Hematopoietic multipotent progenitor cell treated with erythropoietin and hydrocortisone succinate and interleukin-3 and kit ligand, for 17 days (in vitro differentiated cells): ENCODE measurements at places on chromosomes 4 and X.

- DNase-seq, result no peak
Observed at GRCh38 chr4:8328866-8329559, 59.5 kb downstream of the HTRA3 start.

DNA sequence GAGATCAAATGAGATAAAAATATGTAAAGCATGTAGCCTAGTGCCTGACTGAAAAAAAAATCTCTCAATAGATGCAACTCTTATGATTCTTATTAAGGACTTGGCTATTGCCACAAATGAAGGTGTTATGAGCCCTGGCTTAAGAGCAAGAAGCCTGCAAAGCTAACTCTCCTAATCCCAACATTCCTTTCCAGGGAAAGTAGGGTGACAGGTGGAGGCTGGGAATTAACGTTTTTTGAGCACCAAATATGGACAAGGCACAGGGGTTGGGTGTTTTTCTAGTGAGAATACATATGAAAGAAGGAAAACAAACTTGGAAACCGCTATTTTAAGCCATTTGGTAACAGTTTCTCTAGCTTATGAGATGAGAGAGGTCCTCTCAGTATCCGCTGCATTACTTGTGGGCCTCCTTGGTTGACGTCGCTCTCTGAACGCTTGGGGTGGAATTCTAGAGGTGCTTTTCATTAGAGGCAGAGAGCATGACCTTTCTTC, 2.4 kb downstream of the RHOH start:
- DNase-seq, result peak; percentile 21

GRCh38 chr4:152691761-152692160, 12.0 kb upstream of the TMEM154 start:
- no peak for DNase-seq

DNA sequence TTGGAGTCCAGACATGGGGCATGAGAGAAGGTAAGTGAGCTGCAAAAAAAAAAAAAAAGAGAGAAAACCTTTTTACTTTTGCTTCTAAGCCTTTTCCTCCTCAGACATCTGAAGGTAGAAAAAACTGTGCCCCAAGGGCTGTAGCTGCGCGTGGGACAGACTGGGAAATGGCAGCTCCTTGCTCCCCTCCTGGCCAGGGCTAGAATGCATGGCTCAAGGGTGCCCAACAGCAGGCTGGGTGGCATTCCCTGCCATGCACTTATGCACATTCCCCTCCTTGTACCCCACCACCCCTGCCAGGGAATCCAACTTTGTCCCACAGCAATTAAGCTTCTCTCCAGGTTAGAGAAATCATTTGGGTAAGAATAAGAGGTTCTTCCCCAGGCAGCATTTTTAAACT, 421.2 kb downstream of the TRAM1L1 start:
- no peak for DNase-seq

DNA sequence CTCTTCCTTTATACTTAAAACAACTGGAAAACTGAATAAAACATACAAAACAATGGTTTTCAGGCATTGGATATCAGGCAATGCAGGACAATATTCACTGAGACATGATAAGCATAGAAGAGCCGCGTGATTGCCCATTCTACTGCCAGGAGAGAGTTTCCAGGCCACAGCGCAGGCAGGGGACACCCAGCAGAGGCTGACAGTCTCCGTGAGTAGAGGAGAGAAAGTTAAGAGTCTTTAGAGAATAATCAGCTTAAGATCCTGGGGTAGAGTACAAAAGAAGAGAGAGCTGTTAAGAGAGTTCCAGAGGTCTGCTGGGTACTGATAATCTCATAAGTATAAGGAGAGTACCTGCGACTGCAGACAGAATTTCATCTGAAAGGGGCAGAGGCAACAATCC, 18.4 kb upstream of the FRAS1 start:
- no peak for DNase-seq

GRCh38 chr4:8589336-8589735, 3.2 kb upstream of the CPZ start:
- DNase-seq, result no peak

DNA sequence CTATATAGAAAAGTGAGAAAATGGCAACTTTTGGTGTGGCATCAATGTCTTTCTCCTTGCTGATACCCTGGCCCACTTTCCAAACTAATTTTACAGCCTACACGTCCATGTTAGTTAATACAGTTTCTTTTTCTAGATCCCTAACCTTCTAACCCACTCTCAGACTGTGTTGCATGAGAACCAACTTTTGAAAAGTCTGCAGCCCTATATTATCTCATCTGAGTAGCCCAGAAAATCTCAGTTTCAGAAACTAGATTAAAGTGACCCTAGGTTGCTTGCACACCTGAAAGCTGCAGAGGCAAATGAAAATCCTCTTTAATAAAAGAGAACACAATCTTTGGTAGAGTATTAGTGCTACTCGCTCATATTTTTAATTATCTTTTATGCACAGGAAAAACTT, 371.6 kb upstream of the EMCN start:
- DNase-seq, result no peak

DNA sequence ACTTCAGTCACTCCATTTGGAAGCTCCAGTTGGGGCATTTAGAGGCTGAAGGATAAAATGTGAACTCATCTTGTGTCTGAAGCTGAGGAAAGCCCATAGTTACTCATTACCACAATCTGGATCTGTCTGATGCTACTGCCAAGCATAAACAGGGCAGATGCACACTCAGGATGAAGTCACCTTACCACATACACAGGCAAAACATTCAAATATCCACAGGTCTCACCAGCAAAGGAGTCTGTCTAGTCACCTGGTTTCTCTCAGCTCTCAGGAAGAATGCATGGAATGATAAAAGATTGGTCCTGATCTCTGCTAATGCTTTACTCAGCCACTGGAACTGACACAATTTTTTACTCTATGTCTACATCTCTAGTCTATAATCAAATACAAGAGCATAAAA, 13.0 kb upstream of the ODAPH start:
- no peak for DNase-seq

DNA sequence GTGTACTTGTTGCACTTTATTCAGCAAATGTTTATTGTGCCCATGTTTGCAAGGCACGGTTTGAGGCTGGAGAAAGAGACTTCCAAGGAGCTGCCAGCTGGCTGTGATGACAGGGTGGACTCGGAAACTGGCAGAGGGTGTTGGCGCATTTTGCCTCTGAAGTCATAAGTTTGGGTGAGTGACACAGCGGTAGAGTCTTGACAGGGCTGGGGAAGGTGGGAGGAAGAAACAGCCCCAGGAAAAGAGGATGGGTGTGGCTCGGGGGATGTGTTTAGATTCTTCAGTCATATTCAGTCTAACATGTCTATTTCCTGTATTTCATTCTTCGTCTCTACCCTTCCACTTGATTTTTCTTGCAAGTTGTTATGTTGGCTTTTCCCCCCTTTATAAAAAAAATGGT, 77.0 kb upstream of the STOX2 start:
- no peak for DNase-seq

DNA sequence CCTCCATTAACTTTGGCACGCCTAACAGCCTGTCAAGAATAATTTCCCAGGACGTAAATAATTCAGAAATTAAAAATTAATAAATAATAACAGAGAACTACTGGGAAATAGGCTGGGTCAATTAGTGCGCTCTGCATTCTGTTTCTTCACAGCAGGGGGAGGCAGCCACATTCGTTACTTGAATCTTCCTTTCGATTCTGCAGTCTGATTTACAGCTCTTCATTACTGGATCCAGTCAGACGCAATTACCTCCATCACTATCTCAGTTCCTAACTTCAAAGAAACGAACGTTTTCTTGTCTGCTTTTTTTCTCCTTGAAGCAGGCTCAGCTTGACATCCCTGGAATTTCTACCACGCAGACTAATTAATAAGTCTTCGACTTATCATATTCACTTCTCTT, 9.0 kb upstream of the RPL34 start:
- DNase-seq, result no peak

DNA sequence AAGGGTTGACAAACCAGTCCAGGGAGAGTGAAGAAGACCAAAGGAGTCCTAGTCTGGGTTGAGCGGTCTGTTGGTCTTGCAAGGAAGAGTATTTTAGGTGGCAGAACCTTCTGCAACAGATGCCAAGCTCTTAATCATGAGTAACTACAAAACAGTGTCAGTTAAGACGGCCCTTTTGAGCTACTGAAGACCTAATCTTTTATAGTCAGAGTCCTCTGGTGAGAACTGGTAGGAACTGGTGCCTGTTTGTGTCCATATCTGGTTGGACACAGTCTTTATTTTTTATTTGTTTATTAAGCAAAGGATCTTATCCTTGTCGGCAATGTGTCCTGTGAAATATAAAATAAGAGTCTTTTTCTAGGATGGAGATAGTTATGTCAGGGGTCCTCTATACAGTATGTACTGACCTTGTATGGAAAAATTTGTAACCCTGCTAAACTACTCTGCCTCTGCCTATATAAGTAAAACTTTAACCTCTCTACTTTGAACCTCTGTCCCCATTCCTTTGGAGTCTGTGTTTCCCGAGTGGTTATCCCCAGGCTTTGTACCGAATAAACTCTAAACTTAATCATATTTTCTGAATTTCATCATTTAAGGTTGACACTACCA, 47.1 kb downstream of the FAM13A start:
- peak; percentile 65 for DNase-seq

DNA sequence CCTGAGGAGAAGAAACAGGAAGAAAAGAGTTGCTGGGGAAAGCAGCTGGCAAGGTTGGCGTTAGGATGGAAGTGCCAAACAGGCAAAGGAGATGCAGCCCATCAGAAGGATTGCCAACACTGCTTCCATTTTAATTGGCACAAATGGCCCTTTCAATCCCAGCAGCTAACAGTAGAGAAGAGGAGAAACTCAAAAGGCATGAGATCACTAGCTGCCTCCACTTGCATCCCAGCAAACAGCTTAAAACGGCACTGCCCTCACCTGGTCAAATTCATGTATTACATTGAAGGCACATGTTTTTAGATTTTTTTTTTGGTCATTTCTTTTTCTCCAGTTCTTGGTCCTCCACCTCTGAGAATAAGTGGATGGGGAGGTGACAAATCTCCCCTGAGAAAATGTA, 14.9 kb upstream of the LOC101059915 start:
- peak; percentile 69 for DNase-seq

DNA sequence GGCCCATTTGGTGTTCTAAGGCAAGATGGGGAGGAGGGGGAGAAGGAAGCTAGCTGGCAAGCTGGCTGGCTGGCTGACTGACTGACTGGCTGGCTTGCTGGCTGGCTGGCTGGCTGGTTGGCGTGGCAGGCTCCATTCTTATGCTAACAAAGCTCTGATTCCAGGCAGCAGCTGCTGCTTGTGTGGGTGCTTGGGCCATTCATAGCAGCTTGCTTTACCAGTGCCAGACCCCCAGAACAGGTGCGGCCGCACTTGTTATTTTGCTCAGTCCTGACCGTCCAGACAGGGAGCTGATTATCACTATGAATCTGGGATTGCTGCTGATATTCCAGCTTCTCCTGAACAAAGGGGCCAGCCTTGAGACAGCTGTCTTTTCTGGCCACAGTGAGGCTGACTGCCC, 131.2 kb upstream of the PAK3 start:
- DNase-seq, result no peak

DNA sequence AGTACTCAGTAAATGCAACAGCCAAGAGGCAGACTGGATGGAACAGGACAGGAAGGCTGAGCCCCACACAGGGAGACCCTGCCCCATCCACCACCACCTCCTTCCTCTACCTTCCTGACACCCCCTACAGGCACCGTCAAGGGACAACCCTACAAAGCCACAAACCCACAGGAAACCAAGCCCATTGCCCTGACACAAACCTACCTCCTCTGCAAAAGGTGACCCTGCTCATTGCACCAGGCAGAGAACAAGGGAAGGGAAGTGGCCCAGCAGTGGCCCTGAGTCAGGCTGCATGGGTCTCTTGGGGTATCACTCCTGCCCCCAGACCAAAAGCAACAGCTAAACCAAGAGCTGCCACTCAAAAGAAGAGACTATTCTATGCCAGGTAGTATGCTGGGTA, 21.0 kb downstream of the JAKMIP1 start:
- DNase-seq, result no peak

GRCh38 chr4:156193800-156194199, 240.1 kb upstream of the CTSO start:
- DNase-seq, result no peak

- DNase-seq, result no peak
Observed at GRCh38 chr4:32589853-32590252, 1869.7 kb downstream of the PCDH7 start.

DNA sequence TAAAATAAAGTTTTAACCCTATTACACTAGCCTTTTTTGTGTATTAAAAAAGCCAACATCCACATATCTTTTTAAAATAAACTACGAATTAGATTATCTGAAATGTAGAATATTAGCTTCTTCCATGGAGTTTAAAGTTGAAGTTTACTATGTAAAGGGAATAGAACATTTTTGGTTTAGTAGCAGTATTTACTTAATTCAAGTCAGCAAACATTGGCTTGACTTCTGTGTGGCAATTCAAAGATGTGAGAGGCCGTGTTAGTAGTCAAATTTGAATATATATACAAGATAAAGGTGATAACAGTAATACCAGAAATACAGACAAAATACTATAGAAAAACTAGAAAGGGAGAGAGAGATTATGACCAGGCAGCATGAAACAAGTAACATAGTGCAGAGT, 115.1 kb upstream of the IL13RA1 start:
- DNase-seq, result no peak

GRCh38 chrX:147072747-147073146, 258.2 kb upstream of the CXorf51A start:
- no peak for DNase-seq

- DNase-seq, result no peak
Observed at GRCh38 chr4:11549525-11549924, 120.8 kb upstream of the HS3ST1 start.

GRCh38 chr4:186192066-186192612, 772 bp downstream of the CYP4V2 start:
- DNase-seq, result no peak
